SJSA1 (cell line): ENCODE measurements at places on chromosomes 1 and 21.

DNA sequence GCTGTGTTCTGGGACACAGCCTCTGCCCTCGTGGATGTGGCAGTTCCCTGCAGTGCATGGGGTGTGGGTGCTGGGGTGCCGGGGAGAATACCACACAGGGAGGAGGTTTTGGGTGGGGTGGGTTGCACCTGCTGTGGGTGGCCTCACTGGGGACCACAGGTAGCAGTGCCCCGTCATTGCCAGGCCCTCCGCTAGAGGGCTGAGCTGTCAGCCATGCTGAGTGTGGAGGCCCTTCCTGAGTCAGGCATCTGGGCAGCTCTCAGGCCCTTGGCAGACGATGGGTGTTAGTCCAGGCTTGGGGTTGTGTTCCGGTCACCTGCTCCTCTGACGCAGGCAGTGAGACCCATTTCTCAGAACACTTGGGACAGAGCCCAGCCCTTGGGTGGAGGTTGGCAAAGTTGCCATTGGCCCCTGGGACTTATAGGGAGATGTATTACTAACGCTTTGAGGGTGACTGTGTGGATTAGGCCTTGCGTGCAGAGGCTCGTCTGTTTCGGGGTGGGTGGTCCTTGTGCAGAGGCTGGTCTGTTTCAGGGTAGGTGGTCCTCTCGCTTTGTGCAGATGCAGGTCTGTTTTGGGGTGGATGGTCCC lies 23.9 kb downstream of the PCNT start:
- peak; percentile 99 for DNase-seq

DNA sequence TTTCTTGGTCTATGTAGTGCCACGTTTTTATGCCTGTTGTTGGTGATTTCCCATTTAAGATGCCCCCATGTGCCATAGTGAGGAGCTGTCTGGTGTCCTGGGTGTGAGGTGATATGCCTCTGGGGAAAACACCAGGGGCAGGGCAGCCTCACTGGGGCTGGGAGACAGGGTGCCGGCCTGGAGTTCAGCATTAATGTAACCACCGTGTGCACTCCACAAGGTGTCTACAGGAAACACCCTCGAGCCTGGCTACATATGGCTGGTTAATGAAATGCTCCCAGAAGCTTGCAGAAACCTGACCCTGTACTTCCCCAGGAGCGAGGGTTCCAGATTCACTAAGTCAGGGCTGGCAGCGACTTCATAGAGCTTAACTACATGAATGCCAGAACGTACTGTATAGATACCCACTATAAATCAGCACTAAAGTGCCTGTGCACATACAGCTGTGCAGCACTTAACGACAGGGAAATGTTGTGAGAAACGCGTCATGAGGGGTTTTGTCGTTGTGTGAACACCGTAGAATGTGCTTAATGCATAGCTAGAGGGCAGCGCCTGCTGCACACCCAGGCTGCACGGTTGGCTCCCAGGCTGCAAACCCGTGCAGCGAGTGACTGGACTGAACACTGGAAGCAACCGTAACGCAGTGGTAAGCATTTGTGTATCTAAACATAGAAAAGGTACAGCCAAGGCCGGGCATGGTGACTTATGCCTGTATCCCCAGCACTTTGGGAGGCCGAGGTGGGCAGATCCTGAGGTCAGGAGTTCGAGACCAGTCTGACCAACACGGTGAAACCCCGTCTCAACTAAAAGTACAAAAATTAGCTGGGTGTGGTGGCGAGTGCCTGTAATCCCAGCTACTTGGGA lies 10.4 kb downstream of the TFF2 start:
- no peak for DNase-seq

DNA sequence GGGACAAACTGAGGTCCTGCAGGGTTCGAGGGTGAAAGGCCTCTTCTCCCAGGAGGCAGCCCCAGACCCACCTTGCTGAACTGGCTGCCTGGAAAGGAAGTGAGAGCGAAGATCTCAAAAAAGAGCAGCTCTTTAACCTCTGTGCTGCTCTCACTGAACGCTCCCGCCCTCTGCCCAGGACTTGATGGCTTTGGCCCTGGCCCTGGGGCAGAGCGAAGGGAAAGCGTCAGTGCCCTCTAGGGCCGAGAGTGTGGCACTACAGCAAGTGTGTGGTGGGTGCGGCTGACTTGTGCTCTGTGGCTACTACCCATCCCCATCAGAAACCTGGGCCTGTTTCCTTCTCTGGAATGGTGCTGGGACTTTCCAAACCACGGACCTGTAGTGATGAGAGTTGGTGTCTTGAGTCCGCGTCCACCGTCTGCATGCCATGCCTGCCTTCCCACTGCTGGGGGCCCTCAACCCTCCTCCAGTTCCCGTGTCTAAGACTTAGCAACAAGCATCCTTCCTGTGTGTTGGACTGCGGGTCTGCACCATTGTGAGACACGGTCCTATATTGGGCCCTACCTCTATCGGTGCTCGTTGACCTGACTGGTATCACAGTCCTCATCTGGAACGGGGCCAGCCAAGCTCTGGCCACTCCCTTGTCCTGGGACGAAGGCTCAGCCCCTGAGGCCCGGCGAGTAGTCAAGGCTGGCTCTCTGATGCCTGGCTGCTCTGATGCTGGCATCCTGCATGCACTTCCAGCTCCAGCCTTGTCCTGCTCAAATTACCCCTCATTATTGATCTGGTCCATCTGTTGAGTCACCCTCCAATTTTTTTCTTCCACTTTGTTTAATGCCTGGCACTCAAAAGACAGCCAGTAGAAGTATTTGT lies 180.3 kb downstream of the DISC1 start:
- DNase-seq, result no peak

- no peak for DNase-seq
Measured at GRCh38 chr1:110098222-110099026, 13.8 kb upstream of the UBL4B start.

DNA sequence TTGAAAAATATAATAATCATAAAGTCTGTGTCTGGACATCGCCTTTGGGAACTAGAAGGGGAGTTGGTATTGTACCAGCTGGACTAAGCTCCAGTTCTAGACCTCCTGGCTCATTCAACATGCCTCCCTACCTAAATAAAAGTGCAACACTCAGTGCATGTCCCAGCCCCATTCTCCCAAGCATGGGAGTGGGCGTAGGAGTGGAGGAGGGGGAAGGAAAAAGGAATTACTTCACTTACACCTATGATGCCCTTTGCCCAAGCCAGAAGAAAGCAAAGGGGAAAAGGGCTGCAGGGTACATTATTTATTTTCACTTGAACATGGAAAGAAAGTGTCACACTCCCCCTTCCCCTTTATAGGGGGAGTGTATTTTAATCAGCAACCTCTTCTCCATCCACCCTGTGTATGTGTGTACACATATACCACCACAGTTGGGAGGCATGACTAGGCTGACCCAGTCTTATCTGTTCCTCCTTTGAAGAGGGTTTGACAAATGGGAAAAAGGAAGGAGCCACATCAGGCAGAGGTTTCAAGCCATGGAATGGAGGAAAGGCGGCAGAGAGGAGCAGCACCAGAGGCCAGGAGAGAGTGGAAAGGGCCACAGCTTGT lies 3.2 kb downstream of the NIT1 start:
- DNase-seq, result no peak

DNA sequence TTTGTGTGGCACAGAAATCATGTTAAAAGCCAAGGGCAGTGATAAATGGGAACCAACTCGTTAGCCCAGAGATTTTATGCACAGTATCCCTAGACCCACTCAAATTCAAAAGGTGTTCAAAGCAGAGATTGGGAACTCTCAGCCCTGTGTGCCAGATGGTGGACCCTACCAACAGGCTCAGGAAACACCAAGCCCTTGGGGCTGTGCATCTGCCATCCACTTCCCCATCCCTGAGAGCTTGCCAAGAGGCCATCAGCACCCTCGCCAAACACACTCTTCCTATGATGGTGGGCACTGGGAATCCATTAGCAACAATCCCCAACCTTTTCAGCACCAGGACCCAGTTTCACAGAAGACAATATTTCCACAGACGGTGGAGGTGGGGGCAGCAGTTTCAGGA lies 194.2 kb upstream of the NFIA start:
- DNase-seq, result no peak

DNA sequence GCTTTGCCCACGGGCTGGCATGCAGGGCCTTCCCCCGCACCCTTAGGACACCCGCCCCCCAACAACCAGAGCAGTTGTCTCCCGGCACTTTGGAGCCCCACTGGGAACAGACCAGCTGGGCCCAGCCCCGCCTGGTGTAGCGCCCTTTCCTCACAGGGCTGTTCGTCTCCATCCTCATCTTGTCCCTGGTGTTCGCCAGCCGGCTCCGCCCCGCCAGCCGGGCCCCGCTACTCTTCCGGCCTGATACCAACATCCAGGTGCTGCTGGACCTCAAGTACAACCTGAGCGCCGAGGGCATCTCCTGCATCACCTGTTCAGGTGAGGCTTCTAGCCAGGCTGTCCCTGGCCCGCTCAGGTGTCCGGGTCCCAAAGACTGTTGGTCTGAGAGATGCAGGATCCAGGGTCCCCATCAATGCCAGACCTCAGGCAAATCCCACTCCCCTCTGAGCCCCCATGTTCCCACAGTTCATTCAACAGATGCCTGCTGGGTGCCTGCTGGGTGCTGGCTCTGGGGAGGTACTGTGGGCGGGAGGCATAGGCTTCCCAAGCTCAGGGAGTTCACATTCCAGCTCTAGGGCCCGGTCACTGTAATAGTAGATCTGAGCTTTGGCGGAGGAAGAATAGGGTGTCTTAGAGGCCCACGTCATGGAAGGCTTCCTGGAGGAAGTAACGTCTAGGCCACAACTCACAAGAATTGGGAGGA lies 41.7 kb downstream of the DISP3 start:
- DNase-seq, result no peak

DNA sequence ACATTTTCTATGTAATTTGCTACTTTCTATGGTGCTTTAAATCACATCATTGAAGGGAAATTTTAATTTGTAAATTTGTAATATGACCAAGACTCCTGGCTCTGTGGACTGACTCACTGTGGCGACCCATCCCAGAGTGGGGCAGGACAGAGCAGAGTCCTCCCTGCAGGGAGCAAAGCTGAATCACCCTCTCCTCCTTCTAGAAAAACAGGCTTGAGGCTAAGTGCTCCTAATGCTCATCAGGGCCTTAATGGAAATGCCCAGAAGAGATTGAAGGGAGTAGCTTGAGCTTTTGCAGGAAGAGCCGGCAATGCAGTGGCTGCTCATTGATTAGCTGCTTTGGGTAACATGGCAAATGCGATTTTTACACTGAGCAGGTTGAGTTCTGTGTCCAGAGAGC lies 16.8 kb downstream of the S100A10 start:
- DNase-seq, result no peak

DNA sequence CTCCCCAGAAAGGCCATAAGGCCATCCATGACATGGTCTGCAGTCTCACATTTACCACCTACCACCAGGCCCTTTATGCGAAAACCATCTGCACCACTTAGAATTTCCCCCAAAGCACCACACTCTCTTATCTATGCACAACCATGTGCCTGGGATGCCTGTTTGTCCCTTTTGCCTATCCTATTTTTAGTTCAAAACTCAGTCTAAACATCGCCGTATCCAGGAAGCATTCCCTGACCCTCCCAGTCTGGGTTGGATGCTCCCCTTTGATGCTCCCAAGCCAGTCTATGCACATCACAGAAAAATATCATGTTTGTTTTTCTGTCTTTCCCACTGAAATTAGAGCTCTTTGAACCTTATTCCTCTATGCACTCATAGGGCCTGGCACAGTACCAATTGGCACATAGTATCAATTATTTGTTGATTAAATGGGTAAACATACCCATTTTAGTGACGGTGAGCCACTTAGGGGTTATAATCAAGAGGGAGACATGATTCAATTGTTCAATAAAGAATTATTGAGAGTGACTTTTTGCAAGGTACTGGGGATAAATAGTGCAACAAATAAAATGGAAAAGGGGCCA lies 6.7 kb downstream of the MPL start:
- no peak for DNase-seq

DNA sequence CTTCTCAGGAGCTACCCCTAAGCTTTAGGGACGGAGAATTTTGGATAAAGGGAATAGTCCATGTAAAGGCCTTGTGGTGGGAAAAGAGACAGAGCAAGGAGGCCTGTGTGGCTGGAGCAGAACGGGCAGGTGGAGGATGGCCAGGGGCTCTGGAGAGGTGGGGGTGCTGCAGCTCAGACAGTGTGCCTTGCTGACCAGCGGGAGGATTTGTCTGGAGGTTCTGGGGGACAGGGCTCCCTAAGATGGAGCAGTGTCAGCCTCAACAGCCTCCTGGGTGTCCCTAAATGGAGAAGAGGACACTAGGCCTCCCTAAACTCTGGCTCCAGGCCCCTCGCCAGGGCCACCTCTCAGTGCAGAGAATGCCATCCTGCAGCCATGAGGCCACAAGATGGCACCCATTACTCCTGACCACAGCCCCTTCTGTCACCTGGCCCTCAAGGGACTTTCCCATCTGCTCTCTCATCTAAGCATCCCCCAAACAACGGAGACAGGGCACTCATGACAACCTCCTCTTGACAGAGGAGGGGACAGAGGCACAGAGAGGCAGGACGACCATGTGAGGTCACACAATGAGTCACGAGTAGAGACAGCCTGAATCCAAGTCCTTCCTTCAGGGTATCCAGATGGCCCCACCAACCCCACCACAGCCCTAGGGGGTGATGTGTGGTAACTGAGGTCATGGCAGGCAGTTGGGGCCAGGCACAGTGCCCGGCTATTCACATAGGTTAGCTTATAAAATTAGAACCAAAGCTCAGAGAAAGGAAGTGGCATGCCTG lies 94.7 kb downstream of the DMRTB1 start:
- no peak for DNase-seq

DNA sequence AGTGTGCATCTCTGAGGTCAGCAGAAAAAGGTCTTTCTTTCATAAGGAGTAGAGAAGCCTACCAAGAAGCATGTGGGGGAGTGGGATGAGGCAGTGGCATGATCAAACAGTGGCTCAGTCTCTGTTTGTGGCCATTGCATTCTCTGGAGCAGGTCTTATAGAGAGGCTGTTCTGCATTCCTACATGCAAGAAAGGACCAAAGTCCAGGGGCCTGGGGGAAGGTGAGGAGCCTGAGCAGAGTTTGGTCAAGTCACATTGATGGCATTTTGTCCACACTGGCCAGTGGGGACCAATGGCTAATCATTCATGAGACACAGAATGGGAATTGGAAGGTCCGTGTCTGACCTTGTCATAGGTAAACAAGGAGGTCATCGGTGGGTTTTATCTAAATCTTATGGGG lies 25.4 kb downstream of the MAP10 start:
- no peak for DNase-seq

DNA sequence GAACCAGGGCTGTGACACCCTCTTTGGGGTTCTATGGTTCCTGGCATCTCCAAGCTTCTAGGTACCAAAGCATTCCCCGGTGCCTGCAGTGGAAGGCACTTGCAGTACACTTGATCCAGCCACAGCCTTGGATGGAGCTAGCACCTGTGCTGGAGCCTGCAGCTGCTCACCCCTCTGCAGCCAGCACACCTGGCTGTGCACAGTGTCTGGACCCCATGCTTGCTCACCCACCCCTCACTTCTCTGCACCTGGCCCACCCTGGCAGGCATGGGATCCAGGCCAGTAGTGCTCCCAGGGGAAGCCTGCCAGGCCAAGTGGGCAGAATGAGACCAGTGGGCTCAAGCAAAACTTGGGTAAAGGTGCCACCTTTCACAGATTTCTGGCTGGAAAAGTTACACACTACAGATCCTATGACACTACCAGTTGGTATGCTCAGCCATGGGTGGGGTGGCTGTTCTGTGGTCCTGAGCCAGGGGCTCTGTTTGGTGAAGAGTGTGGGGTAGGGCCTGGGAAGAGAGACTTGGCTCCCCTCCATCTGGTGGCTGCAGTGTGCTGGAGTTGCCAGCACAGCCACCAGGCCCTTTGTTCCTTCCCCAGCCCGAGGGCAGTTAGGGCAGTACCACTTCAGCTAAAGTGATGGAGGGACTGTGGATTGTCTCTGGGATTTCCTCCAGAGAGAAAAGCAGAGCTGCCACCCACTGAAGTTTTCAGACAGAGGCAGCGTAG lies 157.8 kb upstream of the LRRC7 start:
- no peak for DNase-seq

GRCh38 chr1:230568008-230568407 lies 74.3 kb upstream of the COG2 start:
- no peak for DNase-seq
